ENCODE measurements at places on chromosomes 3 and 15.

- DNase-seq, result no peak
These were observed 328.0 kb downstream of the FOXP1 start for GRCh38 chr3:71255498-71255897.

- DNase-seq, result no peak
These were observed 96.3 kb upstream of the SLC2A2 start for GRCh38 chr3:171122861-171123260.

DNA sequence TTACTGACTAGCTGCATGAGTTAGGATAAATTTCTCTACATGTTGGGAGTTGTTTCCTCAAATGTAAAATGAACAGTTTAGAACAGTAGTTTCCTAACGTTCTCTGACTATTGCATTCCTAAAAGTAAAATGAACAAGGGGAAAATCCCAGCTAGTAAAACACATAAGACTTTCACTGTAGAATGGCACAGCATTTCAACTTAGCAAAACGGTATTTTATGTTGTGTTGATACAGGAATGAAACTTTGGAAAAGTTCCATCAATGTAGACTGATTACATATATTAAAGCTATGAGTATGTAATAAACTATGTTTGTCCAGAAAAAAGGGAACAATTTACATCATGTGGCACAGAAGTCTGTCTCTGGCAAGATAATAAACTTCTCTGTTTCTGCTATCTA lies 297.4 kb upstream of the EPHA3 start:
- DNase-seq, result no peak

- no peak for DNase-seq
These were observed 63.4 kb downstream of the OPA1 start for GRCh38 chr3:193656445-193656844.

DNA sequence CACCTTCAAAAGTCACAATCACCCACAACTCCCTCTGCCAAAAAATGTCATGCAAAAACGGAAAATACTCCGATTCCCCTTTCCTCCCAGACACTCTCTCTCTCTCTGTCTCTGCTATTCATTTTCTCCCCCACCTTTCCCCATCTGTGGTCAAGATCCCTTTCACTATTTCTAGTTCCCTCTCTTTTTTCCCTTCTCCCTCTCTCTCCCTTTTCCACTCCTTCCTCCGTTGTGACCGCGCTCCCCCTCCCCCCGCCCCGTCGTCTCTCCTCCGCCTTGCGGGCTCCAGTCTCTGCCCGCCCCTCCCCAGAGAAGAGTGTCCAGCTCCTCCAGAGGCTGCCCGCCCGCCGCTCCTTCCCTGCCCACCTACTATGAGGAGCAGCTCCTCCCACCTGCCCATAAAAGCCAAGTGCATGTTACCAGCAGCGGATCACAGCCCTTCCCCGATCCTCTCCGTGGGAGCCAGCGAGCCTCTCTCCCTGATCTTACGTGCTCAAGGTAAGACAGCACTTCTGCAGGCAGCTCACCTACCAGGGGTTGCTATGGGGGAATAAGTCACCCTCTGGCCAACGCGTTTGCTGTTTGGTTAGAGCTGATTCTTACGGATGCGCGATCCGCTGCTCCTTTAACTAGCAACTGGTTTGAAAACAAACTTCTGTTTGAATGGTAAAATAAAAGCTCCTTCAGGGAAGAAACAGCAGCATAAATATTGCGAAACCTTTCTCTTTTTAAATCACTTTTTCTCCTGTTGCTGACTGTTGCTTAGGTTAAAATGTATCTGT lies at the start of gene COL8A1:
COL8A1 (plus strand) TSS at position 428 of the 782 bp plus-strand sequence. CDS start 152,089 bp downstream, outside the sequence.
- DNase-seq, result no peak

GRCh38 chr15:31153531-31153930 lies 52.0 kb upstream of the TRPM1 start:
- no peak for DNase-seq

GRCh38 chr3:12345584-12346494 lies 57.0 kb downstream of the PPARG start:
- no peak for DNase-seq

DNA sequence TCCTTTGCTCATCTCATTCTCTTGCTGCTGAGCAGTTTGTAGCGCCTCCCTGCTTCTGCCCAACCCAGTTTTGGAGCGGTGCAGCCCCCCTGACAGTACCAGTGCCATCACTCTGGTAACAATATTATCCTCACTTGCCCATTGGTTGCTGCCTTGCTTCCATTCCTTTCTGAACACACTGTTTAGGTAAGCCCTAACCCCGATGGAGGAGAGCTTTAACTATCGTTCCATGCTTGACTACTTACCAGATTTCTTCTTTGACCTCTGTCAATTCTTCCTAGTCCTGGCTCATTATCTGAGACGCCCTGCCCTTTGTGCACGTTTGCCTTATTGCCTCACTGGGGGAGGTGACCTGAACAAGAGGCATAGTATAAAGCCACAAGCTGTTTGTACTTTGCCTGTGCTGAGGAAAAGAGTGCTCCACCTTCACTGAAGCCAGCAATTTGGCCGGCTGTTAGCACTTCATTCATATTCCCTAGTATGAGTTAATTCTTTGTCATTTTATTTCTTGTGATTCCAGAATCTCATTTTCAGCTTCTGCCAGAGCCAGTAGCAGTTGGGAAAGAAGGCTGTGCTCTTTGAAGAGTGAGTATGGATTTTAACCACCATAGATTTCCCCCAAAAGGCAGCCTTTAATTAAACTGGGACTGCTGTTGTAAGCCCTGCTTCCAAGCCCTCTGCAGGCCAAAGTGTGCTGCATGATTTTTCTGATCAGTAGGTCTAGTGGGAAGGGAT lies 11.9 kb downstream of the ABHD6 start:
- no peak for DNase-seq

DNA sequence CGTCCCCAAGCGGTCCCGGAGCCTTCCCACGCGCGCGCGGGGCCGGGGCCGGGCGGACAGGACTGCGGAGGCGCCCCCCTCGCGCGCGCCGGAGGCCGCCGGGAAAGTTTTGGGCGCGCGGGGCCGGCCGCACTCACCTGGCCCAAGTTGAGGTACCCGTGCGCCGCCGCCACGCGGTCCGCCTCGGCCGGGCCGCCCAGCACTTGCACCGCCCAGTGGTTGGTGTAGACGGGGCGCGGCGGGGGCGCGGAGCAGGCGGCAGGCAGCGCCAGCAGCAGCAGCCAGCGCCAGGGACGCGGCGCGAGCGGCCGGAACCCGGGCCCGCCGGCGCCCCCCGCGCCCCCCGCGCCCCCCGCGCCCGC lies 289 bp downstream of the PCSK6 start:
- no peak for DNase-seq

GRCh38 chr3:58613236-58614132 lies 36.3 kb upstream of the FAM107A start:
- DNase-seq, result no peak

DNA sequence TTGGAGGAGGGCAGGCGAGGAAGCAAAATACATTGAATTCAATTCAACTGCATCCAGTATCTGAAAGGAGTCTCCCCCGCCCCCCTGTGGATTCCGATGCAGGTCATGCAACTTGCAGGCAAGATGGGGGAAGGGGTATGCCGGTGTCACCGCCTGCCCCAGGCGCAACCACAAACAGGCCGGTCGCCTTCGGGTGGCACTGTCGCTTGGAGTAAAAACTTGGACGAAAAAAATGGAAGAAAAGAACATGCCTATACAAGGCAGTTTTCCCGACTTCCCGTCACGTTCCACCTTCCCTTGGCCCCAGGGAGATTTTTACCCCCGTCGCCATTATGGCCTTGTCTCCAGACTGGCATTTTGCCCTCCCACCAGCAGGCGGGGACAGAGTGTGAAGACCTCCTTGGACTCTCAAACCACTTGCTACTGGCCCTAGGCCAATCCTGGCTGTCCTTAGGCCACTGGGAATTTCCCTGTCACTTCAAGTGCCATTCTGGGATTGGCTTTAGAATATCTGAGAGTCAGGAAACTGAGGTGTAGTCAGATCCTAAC lies 1.6 kb upstream of the NTRK3 start:
- DNase-seq, result no peak

All from NCI-H1417 treated with DMSO at 0.1 percent for 48 hours (cell line).